ENCODE measurements at places on chromosomes 7 and 10.
A peak's percentile ranks its signal among the peaks of the same experiment; 100 is the strongest.

- no peak for DNase-seq
Observed at GRCh38 chr7:19362099-19362498, 216.9 kb upstream of the FERD3L start.

DNA sequence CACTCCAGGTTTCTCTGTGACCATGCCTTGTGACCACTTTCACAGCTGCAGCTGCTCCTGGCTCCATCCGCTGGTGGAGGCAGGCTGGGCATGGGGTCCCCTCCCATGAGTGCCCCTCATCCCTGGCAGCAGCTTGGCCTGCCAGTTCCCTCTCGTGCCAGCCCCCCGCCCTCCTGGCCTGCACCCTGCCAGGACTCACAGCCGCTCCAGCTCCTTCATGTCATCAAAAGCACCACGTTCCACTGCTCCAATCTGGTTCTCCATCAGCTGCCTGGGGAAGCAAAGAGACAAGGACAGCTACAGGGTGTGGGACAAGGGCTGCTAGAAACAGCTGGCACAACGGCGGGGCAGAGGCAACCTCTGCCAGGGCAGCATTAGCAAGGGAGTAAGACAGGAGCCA, 22.6 kb downstream of the SLIT1 start:
- DNase-seq = no peak

- DNase-seq = no peak
Observed at GRCh38 chr7:69717221-69717620, 118.9 kb downstream of the AUTS2 start.

DNA sequence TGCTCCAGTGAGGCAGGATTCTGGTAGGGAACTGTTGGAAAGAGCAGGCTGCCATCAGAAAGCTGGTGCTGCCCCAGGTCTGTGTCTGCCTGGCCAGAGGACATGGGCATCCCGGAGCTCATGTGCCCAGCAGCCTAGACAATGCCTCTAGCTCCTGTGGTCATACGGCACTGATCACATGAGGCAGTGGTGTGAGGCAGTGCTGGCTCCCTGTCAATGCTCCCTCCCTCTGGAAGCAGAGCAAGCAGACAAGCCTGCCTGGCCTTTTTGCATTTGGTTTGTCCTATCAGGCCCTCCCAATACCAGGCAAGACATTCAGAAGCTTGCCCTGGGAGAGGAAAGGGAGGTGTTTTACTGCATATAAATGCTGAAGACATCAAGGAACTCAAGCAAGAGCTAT, 19.5 kb upstream of the MMP21 start:
- DNase-seq = no peak

DNA sequence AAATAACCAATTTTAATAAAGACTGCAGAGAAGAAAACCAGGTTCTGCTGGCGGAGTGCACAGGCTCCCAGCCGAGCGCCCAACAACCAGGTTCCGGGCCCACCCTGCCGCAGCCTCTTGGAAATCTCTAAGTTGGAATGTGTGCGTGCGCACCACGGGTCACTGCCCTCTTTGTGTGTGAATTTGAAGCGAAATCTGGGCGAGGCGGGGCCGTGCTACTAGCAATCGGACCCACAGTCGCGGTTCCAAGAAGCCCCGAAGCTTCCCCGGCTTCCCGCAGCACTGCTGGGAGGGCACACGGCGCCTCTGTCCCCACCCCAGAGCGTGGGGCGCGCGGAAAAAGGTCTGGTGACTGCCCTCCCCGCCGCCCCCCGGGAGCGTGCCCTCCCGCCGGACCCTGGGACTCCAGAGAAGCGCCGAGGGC, 666 bp upstream of the MAP3K8 start:
- peak; percentile 93 for DNase-seq

- DNase-seq = no peak
Observed at GRCh38 chr10:79425074-79425532, 20.3 kb downstream of the ZCCHC24 start.

GRCh38 chr10:5199398-5199797, 2.8 kb downstream of the AKR1C4 start:
- no peak for DNase-seq

- no peak for DNase-seq
Observed at GRCh38 chr10:125120053-125120710, 40.2 kb downstream of the CTBP2 start.

- no peak for DNase-seq
Observed at GRCh38 chr10:110827410-110827809, 44.3 kb upstream of the PDCD4 start.

DNA sequence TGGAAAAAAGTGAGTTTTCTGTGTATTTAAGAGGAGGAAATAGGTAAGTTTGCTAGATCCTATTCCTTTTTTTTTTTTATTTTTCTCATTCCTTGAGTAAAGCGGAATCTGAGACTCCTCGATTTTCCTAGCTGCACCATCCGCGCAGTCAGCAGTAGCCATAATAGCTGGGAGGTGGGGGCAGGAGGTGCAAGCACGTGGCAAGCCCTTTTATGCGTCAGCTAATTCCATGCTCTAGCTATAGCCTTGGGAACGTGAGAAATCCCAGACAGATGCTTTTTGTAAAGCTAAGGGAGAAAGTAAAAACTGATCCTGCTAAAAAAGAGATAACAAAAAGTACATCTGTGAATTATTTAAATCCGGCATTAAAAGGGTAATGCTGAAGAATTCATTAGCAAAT, 33.2 kb upstream of the TPK1 start:
- DNase-seq = no peak

DNA sequence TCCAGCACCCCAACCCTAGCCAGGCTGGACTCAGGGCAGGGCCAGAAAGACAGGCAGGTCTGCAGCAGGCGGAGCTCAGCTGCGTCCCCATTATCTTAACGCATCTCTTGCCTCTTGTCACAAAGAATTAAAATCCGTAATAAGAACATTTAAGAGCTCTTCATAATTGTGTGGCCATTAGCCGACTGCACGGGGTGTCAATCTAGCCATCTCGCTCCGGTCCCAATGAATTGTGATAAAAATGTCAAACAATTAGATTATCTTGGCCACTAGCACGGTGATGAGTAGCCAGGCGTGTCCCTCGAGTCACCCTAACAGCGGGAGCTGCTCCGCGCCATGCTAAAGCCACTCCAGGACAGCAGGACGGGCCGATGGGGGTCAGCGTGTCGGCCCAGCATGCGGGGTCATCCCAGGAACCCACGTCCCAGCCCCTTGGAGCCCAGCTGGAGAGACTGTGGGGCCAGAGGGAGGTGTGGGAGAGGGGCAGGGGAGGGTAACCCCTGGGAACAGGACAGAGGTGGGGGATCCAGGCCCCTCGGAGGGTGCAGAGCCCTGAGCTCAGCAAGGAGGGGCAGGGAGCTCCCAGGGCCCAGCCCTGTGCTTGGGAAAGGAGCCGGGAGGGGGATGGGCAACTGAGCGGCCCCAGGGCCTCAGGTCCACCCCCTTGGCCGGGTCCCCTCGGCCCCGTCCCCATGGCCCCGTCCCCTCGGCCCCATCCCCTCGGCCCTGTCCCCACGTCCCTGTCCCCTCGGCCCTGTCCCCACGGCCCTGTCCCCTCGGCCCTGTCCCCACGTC, 17.7 kb upstream of the NKX6-2 start:
- no peak for DNase-seq

GRCh38 chr10:95635319-95635733, 21.2 kb downstream of the ALDH18A1 start:
- DNase-seq = no peak

- no peak for DNase-seq
Observed at GRCh38 chr7:114182837-114183236, 231.8 kb upstream of the FOXP2 start.

DNA sequence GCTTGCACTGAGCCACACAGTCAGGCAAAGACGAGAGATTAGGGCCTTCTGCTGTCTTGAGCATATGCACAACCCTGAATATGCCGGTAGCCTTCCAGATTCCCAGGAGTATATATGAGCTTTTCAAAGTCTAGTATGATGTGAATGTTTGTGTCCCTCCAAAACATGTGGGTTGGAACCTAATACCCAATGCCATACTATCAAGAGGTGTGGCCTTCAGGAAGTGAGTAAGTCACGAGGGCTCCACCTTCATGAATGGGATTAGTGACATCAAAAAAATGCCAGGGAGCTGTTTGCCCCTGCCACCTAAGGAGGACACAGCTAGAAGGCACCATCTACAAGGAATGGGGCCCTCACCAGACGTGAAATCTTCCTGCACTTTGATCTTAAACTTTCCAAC, 105.2 kb downstream of the CH25H start:
- DNase-seq = no peak

DNA sequence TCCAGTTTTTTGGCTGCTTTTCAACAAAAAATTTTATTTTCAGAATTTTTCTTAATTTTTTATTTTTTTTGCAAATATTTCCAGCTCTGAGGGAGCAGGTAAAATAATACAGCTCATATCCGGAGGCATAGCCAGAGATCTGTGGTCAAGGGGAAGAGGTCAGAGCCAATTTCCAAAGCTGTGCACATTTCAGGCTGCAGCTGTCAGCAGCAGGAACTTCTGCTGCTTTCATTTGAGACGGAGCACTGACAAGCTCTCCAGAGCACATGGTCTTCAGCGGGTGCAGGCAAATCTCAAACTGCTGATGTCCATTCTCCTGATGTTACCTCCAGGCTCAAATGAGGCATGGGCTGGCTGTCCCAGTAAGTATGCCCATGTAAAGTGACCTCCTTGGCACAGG, 31.1 kb downstream of the SLC26A4 start:
- no peak for DNase-seq

DNA sequence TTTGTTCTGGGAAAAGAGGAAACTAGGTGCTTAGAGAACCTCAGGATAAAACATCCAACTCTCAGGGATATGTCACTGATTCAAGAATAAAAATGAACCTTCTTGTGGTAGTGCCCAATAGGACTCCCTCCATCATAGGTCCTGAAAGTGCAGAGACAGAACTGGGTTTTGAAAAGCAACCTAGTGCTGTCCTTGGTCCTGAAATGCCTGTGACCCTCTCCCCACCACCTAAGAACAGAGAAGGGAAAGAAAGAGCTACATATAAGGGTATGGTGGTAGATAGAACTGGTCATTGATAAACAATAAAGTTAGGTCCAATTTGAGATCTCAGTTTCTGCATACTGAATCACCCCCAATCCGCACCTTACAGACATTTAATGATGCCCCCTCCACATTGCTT, 953.3 kb downstream of the XPNPEP1 start:
- no peak for DNase-seq

GRCh38 chr7:72337390-72338167, 74.6 kb downstream of the CALN1 start:
- no peak for DNase-seq

DNA sequence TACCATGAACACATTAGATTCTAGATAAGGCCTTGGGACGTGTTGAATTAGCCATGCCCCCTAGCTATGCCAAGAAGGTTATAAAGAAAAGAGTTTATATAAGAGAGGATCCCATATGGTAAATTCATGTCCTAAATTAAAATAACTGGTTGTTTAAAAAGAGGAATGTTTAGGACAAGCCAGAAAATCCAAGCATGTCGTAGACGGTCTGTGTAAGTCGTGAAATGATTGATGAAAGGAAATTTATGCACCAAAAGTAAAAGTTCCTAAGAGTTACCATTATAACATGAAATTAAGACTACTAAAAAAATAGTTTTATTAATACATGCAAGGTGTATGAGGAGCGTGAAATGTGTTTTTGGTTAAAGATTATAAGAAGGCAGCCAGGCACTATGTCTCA, 624.9 kb downstream of the ARL4A start:
- no peak for DNase-seq

DNA sequence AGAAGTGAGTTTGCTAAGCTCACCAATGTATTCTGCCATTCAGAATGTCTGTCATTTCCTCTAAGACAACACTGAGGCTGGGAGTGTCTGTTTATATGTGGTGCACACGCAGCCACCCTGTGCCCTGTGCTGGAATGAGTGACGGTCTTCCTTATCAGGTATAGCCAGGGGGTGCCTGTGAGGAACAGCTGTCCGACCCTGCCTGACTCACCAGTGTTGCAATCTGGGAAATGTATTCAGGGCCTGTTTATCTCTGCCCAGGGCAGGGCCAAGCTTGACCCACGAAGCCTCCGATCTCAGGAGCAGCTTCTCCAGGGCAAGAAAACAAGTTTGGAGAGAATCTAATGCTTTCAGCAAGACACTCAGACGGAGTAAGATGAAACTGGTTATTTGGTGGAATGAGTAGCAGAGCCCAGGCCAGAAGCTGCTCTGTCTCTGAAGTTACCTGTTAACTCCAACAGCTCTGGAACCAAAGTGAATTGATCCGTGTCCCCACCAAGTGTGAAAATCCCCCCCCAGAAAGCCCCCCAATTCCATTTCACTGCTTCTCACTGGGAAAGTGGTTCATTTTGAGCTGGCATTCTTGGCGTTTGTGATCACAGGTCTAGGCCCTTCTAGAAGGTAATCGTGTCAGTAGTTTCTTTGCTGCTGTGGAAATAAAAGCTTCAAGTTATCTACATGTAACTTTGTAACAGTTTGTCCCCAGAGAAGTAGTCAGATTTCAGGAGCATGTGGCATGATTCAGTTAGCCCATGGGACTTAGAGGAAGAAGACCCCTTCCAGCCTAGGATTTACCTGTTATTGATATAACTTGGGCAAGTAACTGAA, 6.1 kb upstream of the UBE2H start:
- no peak for DNase-seq

GRCh38 chr10:71402005-71402404, 5.3 kb downstream of the CDH23 start:
- no peak for DNase-seq
